WERI-Rb-1 (cell line): ENCODE measurements at places on chromosomes 12 and 14.

DNA sequence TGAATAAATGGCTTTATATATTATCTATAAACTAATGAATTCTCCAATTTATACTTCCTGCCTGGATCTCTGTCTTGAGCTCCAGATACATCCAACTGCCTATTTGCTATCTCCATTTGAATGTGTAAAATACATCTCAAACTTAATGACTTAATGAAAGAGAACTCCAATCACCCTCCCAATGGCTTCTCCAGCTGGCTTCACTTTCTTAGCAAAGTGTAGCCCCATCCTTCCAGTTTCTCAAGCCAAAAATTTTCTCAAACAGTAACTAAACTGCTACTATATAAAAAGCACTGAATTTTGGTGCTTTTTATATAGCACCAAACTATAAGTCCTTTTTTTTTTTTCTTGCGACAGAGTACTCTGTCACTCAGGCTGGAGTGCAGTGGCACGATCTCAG is 2.6 kb downstream of the CRY1 start:
- DNase-seq, result no peak

DNA sequence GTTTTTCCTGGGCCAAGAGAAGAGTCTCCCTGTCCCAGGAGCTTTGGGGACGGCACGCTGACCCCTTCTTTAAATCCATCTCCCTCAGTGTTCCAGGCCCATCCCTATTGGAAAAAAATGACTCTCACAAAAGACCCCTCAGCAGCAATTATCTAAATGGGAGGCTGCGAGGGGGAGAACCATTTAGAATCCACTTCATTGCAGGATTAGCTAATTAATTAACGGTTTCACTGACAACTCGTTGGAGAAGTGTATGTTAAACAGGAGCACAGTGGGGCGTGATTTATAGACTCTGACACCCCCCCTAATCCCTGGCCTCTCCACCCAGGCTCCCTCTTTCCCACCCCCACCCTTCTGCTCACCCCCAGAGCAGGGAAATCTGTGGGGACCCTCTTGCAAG is 162.8 kb upstream of the LHX5 start:
- DNase-seq, result peak; percentile 31

GRCh38 chr12:15547063-15547462 is 224.8 kb downstream of the PTPRO start:
- no peak for DNase-seq

- no peak for DNase-seq
These were observed 49.3 kb downstream of the KSR2 start for GRCh38 chr12:117919479-117919878.

DNA sequence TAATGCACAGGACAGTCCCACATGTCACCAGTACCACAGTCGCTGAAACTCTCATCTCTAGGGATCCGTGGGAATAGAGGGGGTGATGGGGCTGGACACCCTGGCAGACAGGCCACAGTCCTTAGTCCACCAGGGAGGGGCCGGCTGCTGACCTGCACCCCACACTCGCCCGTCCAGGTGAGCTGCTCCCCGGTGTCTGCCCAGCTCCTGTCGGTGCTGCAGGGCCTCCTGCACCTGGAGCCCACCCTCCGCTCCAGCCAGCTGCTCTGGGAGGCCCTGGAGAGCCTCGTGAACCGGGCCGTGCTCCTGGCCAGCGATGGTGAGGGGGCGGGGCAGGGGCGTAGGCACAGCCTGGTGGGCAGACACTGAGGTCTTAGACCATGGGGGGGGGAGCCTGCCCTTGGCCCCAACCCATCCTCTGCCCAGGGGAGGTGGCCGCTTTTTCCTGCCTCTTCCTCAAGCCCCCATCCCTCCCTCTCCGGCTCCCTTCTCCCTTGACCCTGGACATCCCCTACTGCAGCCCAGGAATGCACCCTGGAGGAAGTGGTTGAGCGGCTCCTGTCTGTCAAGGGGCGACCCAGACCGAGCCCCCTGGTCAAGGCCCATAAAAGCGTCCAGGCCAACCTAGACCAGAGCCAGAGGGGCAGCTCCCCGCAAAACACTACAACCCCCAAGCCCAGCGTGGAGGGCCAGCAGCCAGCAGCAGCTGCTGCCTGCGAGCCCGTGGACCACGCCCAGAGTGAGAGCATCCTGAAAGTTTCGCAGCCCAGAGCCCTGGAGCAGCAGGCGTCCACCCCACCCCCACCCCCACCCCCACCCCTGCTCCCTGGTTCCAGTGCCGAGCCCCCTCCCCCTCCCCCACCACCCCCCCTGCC is 17.1 kb upstream of the ADSS1 start:
- DNase-seq, result no peak

- no peak for DNase-seq
These were observed 7.4 kb downstream of the PPP1R13B start for GRCh38 chr14:103840014-103840413.

- DNase-seq, result no peak
These were observed 8.7 kb upstream of the PTGDR start for GRCh38 chr14:52258783-52259182.

DNA sequence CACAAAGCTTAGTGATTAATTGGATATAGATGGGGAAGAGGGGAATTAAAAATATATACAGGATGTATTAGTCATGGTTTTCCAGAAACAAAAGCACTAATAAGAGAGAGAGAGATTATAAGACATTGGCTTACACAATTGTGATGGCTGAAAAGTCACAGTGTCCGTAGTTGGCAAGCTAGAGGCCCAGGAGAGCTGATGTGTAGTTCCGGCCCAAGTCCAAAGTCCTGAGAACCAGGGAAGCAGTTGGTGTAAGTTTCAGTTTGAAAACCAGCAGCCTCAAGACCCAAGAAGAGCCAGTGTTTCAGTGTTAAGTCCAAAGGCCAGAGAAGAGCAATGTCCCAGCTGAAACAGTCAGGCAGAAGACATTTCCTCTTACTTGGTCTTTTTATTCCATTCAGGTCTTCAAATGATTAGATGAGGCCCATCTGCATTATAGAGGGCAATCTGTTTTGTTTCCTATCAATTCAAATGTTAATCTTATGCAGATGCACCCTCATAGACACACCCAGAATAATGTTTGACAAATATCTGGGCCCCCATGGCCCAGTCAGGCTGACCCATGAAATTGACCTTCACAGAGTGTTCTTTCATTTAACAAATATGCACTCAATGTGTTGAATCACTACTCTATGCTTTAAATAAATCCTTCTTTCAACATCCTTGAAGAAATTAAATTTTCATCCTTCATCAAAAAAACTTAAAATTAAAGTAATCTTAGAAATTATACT is 67.2 kb upstream of the DIO2 start:
- DNase-seq, result no peak

GRCh38 chr14:48546996-48547395 is 871.6 kb upstream of the MDGA2 start:
- no peak for DNase-seq

- peak; percentile 86 for DNase-seq
These were observed 14.7 kb upstream of the ZNF385A start for GRCh38 chr12:54398995-54399793.

GRCh38 chr14:53524391-53524790 is 371.3 kb upstream of the DDHD1 start:
- no peak for DNase-seq

DNA sequence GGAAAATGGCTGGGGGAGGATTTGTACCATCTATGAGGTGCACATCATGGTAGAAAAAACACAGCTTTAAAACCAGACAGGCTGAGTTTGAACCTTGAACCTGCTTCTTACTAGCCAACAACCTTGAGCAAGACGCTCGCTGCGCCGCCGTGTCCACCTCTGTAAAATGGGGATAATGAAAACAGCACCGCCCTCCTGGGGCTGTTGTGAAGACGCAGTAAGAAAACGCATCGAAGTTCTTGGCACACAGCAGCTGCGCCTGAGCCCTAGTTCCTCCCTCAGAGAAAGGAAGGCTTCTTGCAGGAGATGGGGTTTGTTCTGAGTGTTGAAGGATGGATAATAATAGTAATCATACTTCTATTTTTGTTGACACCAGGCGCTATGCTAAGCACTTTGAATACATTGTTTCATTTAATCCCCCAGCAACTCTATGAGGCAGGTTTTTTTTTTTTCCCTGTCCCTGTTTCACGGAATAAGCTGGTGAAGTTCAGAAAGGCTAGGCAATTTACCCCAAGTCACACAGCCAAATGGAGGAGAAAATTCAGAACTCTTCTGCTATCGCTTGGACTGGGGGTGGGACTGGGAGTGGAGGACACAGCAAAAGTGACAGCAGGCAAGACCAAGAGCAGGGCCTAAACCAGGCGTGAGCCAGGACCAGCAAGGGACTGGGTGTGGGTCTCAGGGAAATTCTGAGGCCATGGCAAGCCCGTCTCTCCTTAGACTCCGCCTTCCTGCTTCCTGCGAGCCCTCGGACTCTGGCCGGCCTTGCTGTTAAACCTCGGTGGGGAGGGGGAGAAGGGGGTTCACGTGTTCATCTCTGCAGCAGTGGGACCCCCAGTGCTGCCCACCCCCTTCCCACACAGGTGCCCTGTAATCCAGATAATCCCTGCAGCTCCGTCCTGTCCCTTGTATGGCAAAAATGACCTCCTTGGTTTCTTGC is 97.5 kb downstream of the LRRC74A start:
- DNase-seq, result no peak

DNA sequence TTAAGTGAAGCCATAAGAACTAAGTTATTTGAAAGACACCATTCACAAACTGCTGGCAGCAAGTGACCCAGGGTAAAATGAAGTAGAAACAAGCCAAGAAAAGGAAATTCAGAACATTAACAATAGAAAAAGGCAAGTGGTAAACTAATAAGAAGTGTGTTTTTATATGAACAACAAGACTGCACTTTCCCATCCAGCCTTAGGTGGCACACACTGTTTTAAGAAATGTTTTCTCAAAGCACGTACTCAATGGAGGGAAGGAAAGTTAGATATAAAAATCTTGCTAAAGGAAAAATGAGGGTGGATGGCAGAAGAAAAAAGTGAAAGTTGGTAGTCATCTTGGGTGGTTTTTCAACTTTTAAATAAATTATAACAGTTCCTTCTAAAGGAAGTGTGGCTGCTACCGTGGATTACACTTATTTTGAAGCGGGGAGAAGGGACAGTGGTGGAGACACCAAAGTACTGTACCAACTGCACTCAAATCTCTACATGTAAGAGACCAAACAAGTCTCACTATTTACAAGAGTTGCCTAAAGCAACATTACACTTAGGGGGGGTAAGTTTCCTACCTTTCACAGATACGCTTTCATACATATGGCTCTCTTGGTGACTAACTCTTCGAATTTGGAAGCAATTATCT is 58.8 kb downstream of the SEL1L start:
- no peak for DNase-seq

GRCh38 chr14:44438221-44438620 is 68.9 kb downstream of the FSCB start:
- DNase-seq, result no peak

DNA sequence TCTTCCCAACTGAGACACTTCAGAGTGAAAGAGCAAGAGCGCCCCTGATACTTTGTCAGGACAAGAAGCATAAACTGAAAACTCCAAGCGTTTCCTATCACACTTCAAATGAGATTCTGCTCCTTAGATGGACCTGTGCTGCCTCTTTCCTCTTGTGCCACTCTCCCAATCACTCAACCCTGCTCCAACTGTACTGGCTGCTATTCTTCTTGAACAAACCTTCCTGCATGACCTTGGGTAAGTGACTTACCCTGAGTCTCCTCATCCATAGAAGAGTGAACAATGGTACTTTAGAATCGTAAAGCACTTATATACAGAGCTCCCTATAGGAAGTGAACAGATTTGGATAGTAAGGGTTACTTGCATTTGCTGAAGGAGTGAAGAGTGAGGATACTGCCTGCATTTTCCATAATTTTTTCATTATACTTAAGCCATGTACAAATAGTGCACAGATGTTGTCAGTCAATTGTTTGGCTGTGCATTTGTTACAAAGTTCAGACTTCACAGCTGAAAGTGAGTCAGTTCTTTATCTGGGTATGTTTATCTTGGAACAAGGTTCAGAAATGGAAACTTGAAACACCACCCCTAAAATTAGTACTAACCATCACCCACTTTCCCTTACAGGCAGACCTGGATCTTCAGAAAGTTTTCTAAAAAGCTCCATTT is 10.8 kb downstream of the MTERF2 start:
- no peak for DNase-seq

DNA sequence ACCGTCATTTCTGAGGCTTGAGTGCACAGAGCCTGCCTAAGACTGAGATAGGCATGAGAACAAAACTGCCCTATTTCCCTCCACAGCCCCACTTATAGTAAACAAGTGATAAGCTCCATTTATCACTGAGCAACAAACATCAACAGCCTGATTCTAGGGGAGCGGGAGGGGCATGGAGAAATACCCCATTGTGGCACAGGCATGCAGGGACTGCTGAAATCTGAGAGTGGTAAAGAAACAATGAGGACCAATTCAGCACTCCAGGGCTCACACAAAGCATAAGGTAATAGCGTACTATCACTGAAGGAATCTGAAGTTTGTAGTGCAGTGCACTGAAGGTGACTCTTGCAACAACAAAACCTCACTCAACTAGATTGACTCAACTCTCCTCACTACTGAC is 186.7 kb downstream of the ANO2 start:
- DNase-seq, result no peak

GRCh38 chr14:65813760-65814384 is 401.3 kb downstream of the FUT8 start:
- no peak for DNase-seq

GRCh38 chr14:36383767-36384431 is 63.5 kb upstream of the MBIP start:
- DNase-seq, result no peak

DNA sequence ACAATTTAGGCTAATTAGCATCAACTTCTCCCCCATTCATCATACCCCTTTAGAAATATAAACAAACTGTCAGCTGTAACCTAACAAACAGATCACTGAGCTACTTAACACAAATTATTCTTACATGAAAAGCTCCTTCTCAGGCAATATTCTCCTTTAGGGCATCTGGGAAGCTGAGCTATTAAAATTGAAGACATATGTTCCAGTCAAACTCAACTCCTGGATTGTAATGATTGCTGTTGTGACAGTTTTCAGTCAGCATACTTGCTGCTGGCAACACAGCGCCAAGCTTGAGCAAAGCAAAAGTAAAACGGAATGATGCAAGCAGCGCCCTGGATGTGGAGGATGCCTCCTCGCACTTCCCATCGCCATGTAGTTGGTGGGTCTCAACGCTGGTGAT is 82.4 kb downstream of the SLC25A21 start:
- no peak for DNase-seq

DNA sequence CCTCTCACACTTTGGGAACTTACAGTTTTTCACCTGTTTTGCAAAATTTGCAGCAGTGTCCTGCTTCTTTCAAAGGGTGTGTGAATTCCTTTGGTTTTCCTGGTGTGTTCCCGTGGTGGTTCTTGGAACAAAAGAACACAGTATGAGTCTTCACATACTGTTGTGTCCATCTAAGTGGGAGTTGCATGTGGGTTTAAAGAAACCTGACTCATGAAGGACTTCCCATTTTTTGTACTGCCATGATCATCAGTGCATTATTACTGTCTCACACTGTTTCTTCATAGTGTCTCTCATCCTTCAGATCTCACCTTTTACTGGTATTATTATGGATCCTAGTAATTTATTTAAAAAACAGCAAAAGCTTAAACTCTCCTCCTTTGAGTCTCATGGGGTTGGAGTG is 3.8 kb upstream of the GZMH start:
- no peak for DNase-seq

- DNase-seq, result no peak
These were observed 566.1 kb upstream of the MIS18BP1 start for GRCh38 chr14:45819107-45819506.

GRCh38 chr12:47206450-47207339 is 126.9 kb upstream of the AMIGO2 start:
- DNase-seq, result no peak

GRCh38 chr14:64767215-64767964 is 63.2 kb downstream of the PLEKHG3 start:
- DNase-seq, result no peak
